A549 treated with Mapracorat at 1 μM for 4 hours (cell line): ENCODE measurements at places on chromosomes 6 and 20. TPM values are rescaled to one million over a fixed set of nuclear protein-coding genes. Genes with fewer than 3 reads are reported as not detected.

The NMBR gene
- not detected in 5 replicates for total RNA-seq

The ARG1 gene
- not detected in 5 replicates for total RNA-seq

The OR2J3 gene
- not detected in 5 replicates for total RNA-seq

The SLC22A16 gene
- total RNA-seq: not detected in 5 replicates

The SEL1L2 gene
- total RNA-seq: not detected in 5 replicates

The CCM2L gene
- total RNA-seq: 0.27 to 0.61 TPM (median 0.35 TPM) in 5 replicates

The WFDC10B gene
- total RNA-seq: not detected in 5 replicates

The UNC5CL gene
- total RNA-seq: 0.33 to 0.62 TPM (median 0.49 TPM) in 5 replicates

The SEMG1 gene
- total RNA-seq: not detected in 5 replicates

The LY6G5C gene
- 0.92 to 1.6 TPM (median 1.1 TPM) in 5 replicates for total RNA-seq

The ENPP1 gene
- total RNA-seq: 1.1 to 1.5 TPM (median 1.4 TPM) in 5 replicates

The PRDM1 gene
- total RNA-seq: 5.0 to 7.1 TPM (median 5.6 TPM) in 5 replicates

The MATN4 gene
- total RNA-seq: 0.09 to 0.26 TPM (median 0.15 TPM) in 4 of 5 replicates, not detected in the other

The HRH3 gene
- total RNA-seq: not detected in 5 replicates

The EDN3 gene
- total RNA-seq: 2.8 to 3.3 TPM (median 3.0 TPM) in 5 replicates

The HEY2 gene
- 0.06 to 0.10 TPM (median 0.07 TPM) in 3 of 5 replicates, not detected in the others for total RNA-seq

The BHLHE23 gene
- total RNA-seq: not detected in 5 replicates

The RPRD1B gene
- 25.6 to 33.5 TPM (median 27.9 TPM) in 5 replicates for total RNA-seq

The KIF25 gene
- total RNA-seq: 0.08 TPM in 1 of 5 replicates, not detected in the others

The GCNT2 gene
- 4.9 to 6.3 TPM (median 5.5 TPM) in 5 replicates for total RNA-seq

The MYMX gene
- not detected in 5 replicates for total RNA-seq

The RIPOR3 gene
- total RNA-seq: 0.06 TPM in 1 of 5 replicates, not detected in the others

The PRSS35 gene
- total RNA-seq: 0.07 TPM in 1 of 5 replicates, not detected in the others

The SIRPB1 gene
- total RNA-seq: 0.29 to 0.52 TPM (median 0.51 TPM) in 5 replicates

The MDC1 gene
- 14.9 to 21.3 TPM (median 16.4 TPM) in 5 replicates for total RNA-seq

The HTR1E gene
- not detected in 5 replicates for total RNA-seq

The ABHD12 gene
- total RNA-seq: 102 to 149 TPM (median 137 TPM) in 5 replicates

The CDH26 gene
- 0.04 to 0.27 TPM (median 0.22 TPM) in 4 of 5 replicates, not detected in the other for total RNA-seq

The PACRG gene
- total RNA-seq: 0.13 TPM in 1 of 5 replicates, not detected in the others

The ECT2L gene
- not detected in 5 replicates for total RNA-seq

The SOX18 gene
- total RNA-seq: 1.1 to 2.7 TPM (median 2.3 TPM) in 5 replicates

The SLC26A8 gene
- 0.08 TPM in 1 of 5 replicates, not detected in the others for total RNA-seq

The OR2B6 gene
- total RNA-seq: 0.17 to 0.30 TPM in 2 of 5 replicates, not detected in the others

The ABHD16B gene
- not detected in 5 replicates for total RNA-seq

The SLC17A1 gene
- 0.09 to 0.16 TPM (median 0.12 TPM) in 4 of 5 replicates, not detected in the other for total RNA-seq

The HLA-B gene
- 22.1 to 33.1 TPM (median 23.8 TPM) in 5 replicates for total RNA-seq

The CASS4 gene
- 0.05 to 0.06 TPM in 2 of 5 replicates, not detected in the others for total RNA-seq

The VARS1 gene
- 45.6 to 60.9 TPM (median 53.8 TPM) in 5 replicates for total RNA-seq

The TSHZ2 gene
- not detected in 5 replicates for total RNA-seq

The CD93 gene
- not detected in 5 replicates for total RNA-seq

The BMP6 gene
- total RNA-seq: 15.1 to 21.5 TPM (median 19.6 TPM) in 5 replicates

The GSTA3 gene
- total RNA-seq: not detected in 5 replicates

The SCGN gene
- 0.12 to 0.37 TPM (median 0.31 TPM) in 4 of 5 replicates, not detected in the other for total RNA-seq

The RWDD2A gene
- 1.4 to 1.9 TPM (median 1.6 TPM) in 5 replicates for total RNA-seq

The MAP3K7 gene
- 11.1 to 12.9 TPM (median 12.3 TPM) in 5 replicates for total RNA-seq

The FGD2 gene
- total RNA-seq: 0.04 to 0.08 TPM in 2 of 5 replicates, not detected in the others

The HSPA12B gene
- total RNA-seq: 0.25 to 0.74 TPM (median 0.53 TPM) in 5 replicates

The LCA5 gene
- total RNA-seq: 0.37 to 0.85 TPM (median 0.69 TPM) in 5 replicates

The CDH4 gene
- 6.4 to 8.6 TPM (median 7.2 TPM) in 5 replicates for total RNA-seq

The PLEKHG1 gene
- 0.36 to 0.61 TPM (median 0.51 TPM) in 5 replicates for total RNA-seq

The BTN1A1 gene
- total RNA-seq: not detected in 5 replicates

The HCRTR2 gene
- total RNA-seq: not detected in 5 replicates

The RNF217 gene
- 4.2 to 8.0 TPM (median 6.7 TPM) in 5 replicates for total RNA-seq

The APOBEC2 gene
- total RNA-seq: not detected in 5 replicates

The DDAH2 gene
- total RNA-seq: 28.3 to 32.5 TPM (median 31.8 TPM) in 5 replicates

The C6orf132 gene
- total RNA-seq: 1.9 to 3.0 TPM (median 2.5 TPM) in 5 replicates

The NKX2-2 gene
- not detected in 5 replicates for total RNA-seq
